ENCODE measurements at places on chromosomes 7 and 10.

- no peak for DNase-seq
Observed at GRCh38 chr10:12564173-12564572, 214.8 kb downstream of the CAMK1D start.

- peak; percentile 80 for DNase-seq
Observed at GRCh38 chr7:64313740-64314491, at the start of gene ZNF736. Gene ZNF736, plus strand, starts transcription at chr7:64313961. Its CDS starts 190 bp downstream, at chr7:64314151.

- DNase-seq = no peak
Observed at GRCh38 chr10:84523526-84523925, 195.1 kb downstream of the CCSER2 start.

DNA sequence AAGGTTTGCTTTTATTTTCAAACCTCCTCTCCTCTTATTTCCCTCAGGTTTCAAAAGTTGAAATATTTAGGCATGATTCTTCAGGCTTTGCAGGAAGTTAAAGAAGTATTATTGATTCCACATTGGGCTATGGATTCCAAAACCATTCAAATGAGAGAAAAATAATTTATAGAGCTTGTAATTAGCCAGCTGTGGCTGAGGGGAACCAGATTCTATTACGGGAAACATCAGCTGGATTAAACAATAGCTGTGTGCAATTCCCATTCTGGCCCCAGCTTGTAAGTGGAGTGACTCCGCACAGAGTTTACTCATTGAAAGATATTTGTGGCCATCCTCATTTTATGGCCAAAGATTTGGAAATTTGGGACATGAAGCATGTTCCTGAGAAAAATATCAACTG is 77.0 kb upstream of the PHYHIPL start:
- DNase-seq = no peak

- no peak for DNase-seq
Observed at GRCh38 chr10:5531558-5532306, 7.0 kb downstream of the CALML3 start.

Data from fibroblast of skin of left biceps (primary cell).